NCI-H187 treated with DMSO at 0.1 percent for 48 hours (cell line): ENCODE measurements at places on chromosomes 2 and 18.
A peak's percentile ranks its signal among the peaks of the same experiment; 100 is the strongest.

DNA sequence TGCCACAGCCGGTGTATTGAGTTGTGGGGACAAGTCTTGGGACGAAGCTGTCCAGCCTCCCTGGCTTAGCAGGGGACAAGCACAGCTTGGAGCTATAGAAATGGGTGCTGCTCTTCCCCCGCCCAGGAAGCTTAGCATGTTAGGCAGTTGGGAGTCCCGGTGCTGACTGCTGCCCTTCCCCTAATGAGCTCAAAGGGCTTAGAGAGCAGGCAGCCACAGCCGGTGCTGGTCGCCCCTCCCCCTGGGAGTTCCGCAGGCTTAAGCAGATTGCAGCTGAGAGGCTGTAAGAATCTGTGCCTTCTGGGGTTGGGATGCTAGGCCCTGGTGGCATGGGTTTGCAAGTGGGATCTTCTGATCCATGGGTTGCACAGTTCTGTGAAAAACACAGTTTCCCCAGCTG is 237.3 kb downstream of the DCDC2C start:
- no peak for DNase-seq

- DNase-seq: peak; percentile 30
Measured at GRCh38 chr2:167862782-167863181, 384.6 kb downstream of the STK39 start.

GRCh38 chr2:138637686-138638085 is 136.1 kb downstream of the SPOPL start:
- no peak for DNase-seq

GRCh38 chr18:59038295-59039039 is 101.2 kb upstream of the SEC11C start:
- no peak for DNase-seq

- DNase-seq: no peak
Measured at GRCh38 chr2:55051026-55051866, 995 bp upstream of the RTN4 start.

DNA sequence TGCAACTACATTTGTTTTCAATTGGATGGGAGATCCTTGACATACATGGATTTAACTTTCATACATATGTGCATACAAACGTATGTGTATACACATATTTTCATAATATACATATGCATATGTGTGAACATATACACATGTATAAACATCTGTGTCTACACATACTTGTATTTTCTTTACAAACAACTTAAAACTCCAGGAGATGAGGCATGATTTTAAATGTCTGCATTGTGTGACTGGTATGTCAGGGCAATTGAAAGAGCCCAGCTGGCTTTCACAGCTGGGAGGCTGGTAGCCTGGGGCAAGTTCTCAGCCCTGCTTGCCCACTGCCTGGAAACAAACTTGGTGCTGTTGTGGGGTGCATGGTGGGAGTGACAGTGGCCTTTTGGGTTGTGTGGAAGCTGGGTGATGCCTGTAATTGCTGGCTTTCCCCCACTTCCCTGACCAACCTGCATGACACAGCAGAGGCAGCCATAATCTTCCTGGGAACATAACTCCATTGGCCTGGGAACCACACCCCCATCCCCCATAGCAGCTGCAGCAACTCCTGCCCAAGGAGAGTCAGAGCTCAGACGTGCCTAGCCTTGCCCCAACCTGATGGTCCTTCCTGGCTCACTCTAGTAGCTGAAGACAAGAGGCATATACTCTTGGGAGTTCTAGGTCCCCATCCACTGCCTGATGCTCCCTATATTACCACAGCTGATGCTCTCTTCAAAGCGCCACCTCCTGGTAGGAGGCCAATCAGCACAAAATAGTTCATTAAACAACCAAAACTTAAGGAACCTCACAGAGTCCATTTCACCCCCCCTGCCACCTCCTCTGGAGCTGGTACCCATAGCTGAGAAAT is 158.3 kb downstream of the CERS6 start:
- DNase-seq: no peak

DNA sequence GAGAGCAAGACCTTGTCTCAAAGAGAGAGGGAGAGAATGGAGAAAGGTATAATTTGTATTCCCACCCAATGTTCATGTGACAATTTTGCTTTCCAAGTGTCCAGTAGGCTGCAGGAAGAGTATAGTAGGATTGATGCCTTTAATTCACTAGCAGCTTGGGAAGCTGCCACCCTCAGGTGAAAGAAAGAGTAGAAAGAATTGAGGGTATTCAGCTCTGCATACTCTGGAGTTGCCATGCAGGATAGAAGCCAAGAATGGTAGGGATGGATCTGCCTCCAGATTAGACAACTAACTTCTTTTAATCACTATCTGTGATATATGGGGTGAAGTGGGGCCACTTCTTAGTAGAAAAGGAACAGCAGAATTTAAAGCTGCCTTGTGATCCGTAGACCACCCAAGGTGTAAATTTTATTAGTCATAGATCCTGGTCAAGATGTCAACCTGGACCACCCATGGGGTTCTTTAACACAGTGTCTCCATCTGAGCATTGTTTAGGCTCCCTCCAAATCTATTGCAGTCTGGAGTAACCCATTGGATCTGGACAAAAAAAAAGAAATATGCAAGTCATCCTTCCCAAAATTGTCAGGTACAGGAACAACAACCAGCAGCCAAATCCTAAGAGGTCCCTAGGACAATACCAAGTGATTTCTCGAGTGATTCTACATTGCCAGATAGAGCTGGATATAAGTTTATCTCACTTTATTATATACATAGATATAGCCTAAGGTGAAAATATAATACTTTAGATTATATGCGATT is 33.1 kb upstream of the DTNA start:
- DNase-seq: no peak

DNA sequence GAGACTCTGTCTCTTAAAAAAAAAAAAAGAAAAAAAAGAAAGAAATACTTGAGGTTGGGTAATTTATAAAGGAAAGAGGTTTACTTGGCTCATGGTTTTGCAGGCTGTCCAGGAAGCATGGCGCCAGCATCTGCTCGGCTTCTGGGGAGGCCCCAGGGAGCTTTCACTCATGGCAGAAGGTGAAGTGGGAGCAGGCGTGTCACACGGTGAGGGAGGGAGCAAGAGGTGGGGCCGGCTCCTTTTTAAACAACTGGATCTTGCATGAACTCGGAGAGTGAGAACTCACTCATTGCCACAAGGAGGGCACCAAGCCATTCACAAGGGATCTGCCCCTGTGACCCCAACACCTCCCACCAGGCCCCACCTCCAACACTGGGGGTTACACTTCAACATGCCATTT is 30.6 kb downstream of the CYP26B1 start:
- DNase-seq: no peak
